ENCODE measurements at places on chromosomes 6 and 20.
A peak's percentile ranks its signal among the peaks of the same experiment; 100 is the strongest.

DNA sequence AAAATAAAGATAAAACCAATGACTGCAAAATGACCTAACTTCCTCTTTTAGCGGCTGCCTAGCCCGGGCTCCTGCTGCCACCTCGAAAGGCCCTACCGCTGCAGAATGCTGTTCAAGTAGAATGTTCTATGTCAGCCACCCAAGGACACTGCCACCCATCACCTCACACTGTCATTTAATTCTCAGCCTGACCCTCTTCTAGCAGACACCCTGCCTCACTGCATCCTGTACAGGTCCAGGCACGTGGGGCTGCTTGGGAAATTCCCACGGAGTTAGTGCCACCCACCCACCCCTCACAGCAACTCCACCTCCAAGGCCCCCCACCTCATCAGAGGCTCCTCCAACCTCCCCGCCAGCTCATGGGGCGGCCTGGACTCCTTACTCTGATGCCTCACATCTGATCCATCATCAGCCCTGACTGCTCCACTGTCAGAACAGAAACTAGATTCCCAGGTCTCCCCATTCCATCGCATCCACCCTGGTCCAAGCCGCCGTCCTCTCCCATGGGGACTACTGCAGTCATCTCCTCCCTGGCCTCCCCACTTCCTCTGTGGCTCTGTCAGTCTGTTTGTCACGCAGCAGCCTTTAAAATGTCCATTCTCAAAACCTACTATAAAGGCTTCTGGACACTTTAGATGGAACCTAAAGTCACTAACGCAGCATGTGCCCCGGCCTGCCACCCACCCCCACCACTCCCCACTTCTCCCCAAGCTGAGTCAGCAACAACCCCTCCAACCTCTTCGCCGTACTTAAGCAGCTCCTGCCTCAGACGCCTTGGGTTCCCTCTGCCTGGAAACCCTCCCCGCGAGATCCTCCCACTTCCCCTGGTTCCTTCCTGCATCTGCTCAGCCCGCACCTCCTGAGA, 17.0 kb downstream of the NFATC2 start:
- DNase-seq, result peak; percentile 60

GRCh38 chr6:57265755-57266221, 43.7 kb upstream of the RAB23 start:
- DNase-seq, result no peak

- DNase-seq, result no peak
These were observed 22.9 kb downstream of the RAB44 start for GRCh38 chr6:36720251-36721141.

DNA sequence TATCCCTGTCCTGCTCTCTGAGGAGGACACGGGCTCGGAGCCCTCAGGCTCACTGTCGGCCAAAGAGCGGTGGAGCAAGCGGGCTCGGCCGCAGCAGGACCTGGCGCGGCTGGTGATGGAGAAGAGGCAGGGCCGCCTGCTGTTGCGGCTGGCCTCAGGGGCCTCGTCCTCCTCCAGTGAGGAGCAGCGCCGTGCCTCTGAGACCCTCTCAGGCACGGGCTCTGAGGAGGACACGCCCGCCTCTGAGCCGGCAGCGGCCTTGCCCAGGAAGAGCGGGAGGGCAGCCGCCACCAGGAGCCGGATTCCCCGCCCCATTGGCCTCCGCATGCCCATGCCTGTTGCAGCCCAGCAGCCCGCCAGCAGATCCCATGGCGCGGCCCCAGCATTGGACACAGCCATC, 14.2 kb upstream of the SLC22A7 start:
- DNase-seq, result no peak

DNA sequence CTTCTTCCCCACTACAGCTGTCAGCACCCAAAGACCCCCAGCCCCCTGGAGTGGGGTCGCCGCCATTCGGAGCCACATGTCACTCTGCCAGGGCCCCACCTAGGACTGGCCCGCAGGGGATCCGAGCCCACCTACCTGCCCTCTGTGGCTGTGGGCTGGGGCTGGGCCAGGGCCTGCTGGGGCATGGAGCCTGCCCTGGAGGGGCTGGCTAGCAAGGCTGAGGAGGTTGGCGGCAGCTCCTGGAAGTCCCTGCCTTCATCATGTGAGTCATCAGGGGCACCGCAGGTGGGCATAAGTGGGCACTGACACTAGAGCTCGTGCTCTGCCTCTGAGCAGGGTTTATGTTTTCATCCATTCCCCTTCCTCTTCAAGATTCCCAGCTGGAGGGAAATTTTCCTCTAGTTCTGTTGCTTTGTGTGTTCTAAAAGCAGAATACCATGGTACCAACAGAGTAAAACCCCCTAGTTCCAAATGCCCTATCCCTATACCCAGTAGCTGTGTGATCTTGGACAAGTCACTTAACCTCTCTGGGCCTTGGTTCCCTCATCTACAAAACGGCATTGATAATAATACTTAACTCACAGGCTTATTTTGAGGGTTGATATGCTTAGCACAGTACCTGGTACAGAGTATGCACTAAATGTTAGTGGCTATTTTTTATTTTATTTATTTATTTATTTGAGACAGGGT, 8.7 kb upstream of the FANCE start:
- DNase-seq, result no peak

GRCh38 chr6:6694825-6695624, 106.5 kb downstream of the LY86 start:
- DNase-seq, result no peak

GRCh38 chr20:54600634-54601033, 125.2 kb downstream of the DOK5 start:
- no peak for DNase-seq
